ENCODE measurements at places on chromosomes 1 and 21. TPM values are rescaled to one million over a fixed set of nuclear protein-coding genes. Genes with fewer than 3 reads are reported as not detected.

FAM43B gene
- total RNA-seq, result not detected

GRCh38 chr1:204361341-204361771, 1.6 kb upstream of the PLEKHA6 start:
- H3K27me3 ChIP-seq, result peaks cover 10% of the 10 kb centered on the region
- no peaks in the 10 kb centered on the region for H3K36me3 ChIP-seq
- no peak overlapping the region for H3K27ac ChIP-seq

- no peak for DNase-seq
- H3K4me1 ChIP-seq, result no peaks in the 10 kb centered on the region
- no peak overlapping the region for H3K4me3 ChIP-seq
- H3K27ac ChIP-seq, result no peak overlapping the region
These were observed 95.1 kb upstream of the ARHGEF16 start for GRCh38 chr1:3359351-3359750.

GRCh38 chr21:41831453-41831831, 47.7 kb downstream of the PRDM15 start:
- no peak for DNase-seq
- H3K4me3 ChIP-seq, result no peak overlapping the region
- H3K27me3 ChIP-seq, result no peaks in the 10 kb centered on the region
- peaks cover 3% of the 10 kb centered on the region for H3K36me3 ChIP-seq
- no peaks in the 10 kb centered on the region for H3K4me1 ChIP-seq
- no peak overlapping the region for H3K27ac ChIP-seq

- peak overlapping the region; percentile 4 for H3K4me3 ChIP-seq
- H3K27me3 ChIP-seq, result peaks cover 88% of the 10 kb centered on the region
- H3K27ac ChIP-seq, result no peak overlapping the region
- peaks cover 8% of the 10 kb centered on the region for H3K4me1 ChIP-seq
- DNase-seq, result no peak
These were observed 412.3 kb upstream of the ESRRG start for GRCh38 chr1:217135569-217135915.

- H3K27ac ChIP-seq, result no peak overlapping the region
- H3K27me3 ChIP-seq, result no peaks in the 10 kb centered on the region
- H3K36me3 ChIP-seq, result peaks cover 13% of the 10 kb centered on the region
- DNase-seq, result peak; percentile 46
- H3K4me1 ChIP-seq, result peaks cover 14% of the 10 kb centered on the region
- H3K4me3 ChIP-seq, result no peak overlapping the region
These were observed 16.1 kb downstream of the TNFRSF8 start for GRCh38 chr1:12078938-12079861.

- H3K27ac ChIP-seq, result no peak overlapping the region
- no peak for DNase-seq
- peaks cover 2% of the 10 kb centered on the region for H3K36me3 ChIP-seq
- H3K4me1 ChIP-seq, result peaks cover 2% of the 10 kb centered on the region
These were observed 18.2 kb upstream of the PTGFRN start for GRCh38 chr1:116891396-116892079.

GJC2 gene
- 1.2 TPM for total RNA-seq

- no peaks in the 10 kb centered on the region for H3K36me3 ChIP-seq
- H3K27me3 ChIP-seq, result no peaks in the 10 kb centered on the region
- no peak overlapping the region for H3K27ac ChIP-seq
- no peak for DNase-seq
These were observed 16.1 kb downstream of the HSF2BP start for GRCh38 chr21:43643193-43643592.

TINAGL1 gene
- not detected for total RNA-seq

GRCh38 chr1:59375321-59376220, 78.7 kb downstream of the FGGY start:
- peaks cover 28% of the 10 kb centered on the region for H3K36me3 ChIP-seq
- H3K27me3 ChIP-seq, result no peaks in the 10 kb centered on the region
- no peak for DNase-seq
- no peak overlapping the region for H3K27ac ChIP-seq

GRCh38 chr1:30081379-30082102, 641.8 kb downstream of the MATN1 start:
- H3K4me1 ChIP-seq, result no peaks in the 10 kb centered on the region
- H3K27ac ChIP-seq, result no peak overlapping the region
- DNase-seq, result no peak
- no peaks in the 10 kb centered on the region for H3K36me3 ChIP-seq
- H3K4me3 ChIP-seq, result no peak overlapping the region
- peaks cover 37% of the 10 kb centered on the region for H3K27me3 ChIP-seq

OR13G1 gene
- total RNA-seq, result not detected

GRCh38 chr1:75836528-75837100, 39.9 kb downstream of the MSH4 start:
- H3K36me3 ChIP-seq, result no peaks in the 10 kb centered on the region
- H3K27ac ChIP-seq, result no peak overlapping the region
- H3K27me3 ChIP-seq, result no peaks in the 10 kb centered on the region
- no peaks in the 10 kb centered on the region for H3K4me1 ChIP-seq

- no peak overlapping the region for H3K27ac ChIP-seq
- no peaks in the 10 kb centered on the region for H3K4me1 ChIP-seq
- no peak overlapping the region for H3K4me3 ChIP-seq
- DNase-seq, result no peak
These were observed 691.4 kb downstream of the ADGRL2 start for GRCh38 chr1:82492159-82492558.

ANGPTL3 gene
- not detected for total RNA-seq

GRCh38 chr1:15238789-15239188, 8.2 kb upstream of the FHAD1 start:
- H3K4me3 ChIP-seq, result no peak overlapping the region
- H3K4me1 ChIP-seq, result peaks cover under 1% of the 10 kb centered on the region
- H3K27ac ChIP-seq, result no peak overlapping the region
- no peaks in the 10 kb centered on the region for H3K36me3 ChIP-seq

CLCA1 gene
- total RNA-seq, result not detected

LRRC71 gene
- not detected for total RNA-seq

SMYD3 gene
- total RNA-seq, result 16.4 TPM

DNA sequence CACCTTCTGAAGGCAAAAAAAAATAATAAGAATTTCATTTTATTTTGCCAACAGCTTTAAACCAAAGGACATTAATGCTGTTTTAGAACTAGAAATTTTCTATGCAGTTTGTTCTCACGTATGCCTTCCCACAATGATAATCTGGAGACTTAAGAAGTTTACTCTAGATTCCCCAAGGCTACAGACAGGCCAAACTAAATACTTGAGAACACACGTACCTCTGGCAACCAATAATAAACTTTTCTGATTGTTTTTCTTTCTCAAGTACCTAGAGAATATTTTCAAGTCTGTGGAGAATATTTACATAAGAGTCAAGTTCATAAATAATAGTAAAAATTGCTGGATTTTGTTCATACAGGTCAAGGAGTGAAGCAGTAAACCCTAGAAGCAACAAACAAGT, 15.9 kb downstream of the CLDN8 start:
- H3K4me1 ChIP-seq, result no peaks in the 10 kb centered on the region
- H3K36me3 ChIP-seq, result no peaks in the 10 kb centered on the region
- no peak overlapping the region for H3K27ac ChIP-seq

TDRD10 gene
- not detected for total RNA-seq

- H3K27ac ChIP-seq, result no peak overlapping the region
- no peaks in the 10 kb centered on the region for H3K36me3 ChIP-seq
- DNase-seq, result no peak
- H3K4me3 ChIP-seq, result no peak overlapping the region
- H3K27me3 ChIP-seq, result no peaks in the 10 kb centered on the region
These were observed 20.0 kb upstream of the ITLN1 start for GRCh38 chr1:160904783-160905616.

DCDC2B gene
- not detected for total RNA-seq

GRCh38 chr1:6108937-6109614, 63.4 kb downstream of the KCNAB2 start:
- H3K27ac ChIP-seq, result no peak overlapping the region
- H3K4me1 ChIP-seq, result no peaks in the 10 kb centered on the region
- H3K4me3 ChIP-seq, result no peak overlapping the region
- peaks cover 20% of the 10 kb centered on the region for H3K27me3 ChIP-seq

DNA sequence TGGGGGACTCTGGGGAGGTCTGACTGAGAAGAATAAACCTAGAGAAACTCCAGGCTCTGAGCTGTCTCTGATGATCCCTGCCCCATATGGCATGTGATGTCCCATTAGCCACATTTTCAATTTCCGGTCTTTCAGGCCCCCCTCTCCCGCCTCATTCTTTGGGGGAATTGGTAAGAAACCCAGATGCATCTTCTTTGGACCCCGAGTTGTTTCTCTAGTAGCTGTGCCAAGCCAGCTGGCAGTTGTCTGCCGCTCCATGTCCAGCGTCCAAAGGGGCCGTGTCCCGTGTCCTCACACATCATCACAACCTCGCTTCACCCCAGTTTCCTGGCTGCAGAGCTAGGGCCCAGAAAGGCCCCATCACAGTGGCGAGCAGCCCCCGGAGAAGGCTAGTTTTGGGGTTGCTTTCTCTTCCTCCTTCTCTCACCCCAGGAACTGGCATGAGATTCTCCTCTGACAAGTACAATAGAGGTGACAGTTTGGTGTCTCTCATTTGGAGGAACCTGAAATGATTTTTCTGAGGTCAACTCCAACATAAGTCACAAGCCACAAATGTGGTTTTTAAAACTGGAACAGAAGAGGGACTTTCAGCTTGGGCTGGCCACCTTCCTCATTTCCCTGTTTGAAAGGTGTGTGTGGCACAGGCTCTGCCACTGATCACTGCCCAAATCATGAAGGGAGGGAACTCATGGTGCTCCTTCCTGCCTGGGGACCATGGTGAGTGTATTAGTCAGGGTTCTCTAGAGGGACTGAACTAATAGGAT, 6.4 kb upstream of the GPR157 start:
- H3K27ac ChIP-seq, result no peak overlapping the region
- no peak overlapping the region for H3K4me3 ChIP-seq
- H3K27me3 ChIP-seq, result no peaks in the 10 kb centered on the region
- peaks cover 4% of the 10 kb centered on the region for H3K4me1 ChIP-seq
- no peaks in the 10 kb centered on the region for H3K36me3 ChIP-seq

DNA sequence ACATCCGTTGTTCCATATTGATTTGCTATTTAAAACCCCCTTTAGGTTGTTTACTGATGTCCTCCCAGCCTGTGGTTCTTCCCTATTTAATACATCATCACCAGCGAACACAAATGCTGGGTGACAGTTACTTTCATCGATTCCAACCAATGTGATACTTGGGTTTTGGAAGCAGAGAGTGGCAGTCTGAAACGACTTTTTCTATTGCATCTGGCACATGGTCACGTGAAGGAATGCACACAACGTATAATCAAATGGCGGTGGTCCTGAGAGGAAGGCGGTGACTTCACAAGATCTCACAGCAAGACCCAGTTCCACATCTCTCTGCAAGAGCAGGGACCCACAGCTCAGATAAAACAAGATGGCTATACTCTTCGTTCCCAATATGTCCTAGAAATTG, 213.9 kb downstream of the DSCAM start:
- H3K36me3 ChIP-seq, result no peaks in the 10 kb centered on the region
- H3K27me3 ChIP-seq, result no peaks in the 10 kb centered on the region
- H3K4me1 ChIP-seq, result no peaks in the 10 kb centered on the region
- H3K27ac ChIP-seq, result no peak overlapping the region

PERM1 gene
- not detected for total RNA-seq

DNA sequence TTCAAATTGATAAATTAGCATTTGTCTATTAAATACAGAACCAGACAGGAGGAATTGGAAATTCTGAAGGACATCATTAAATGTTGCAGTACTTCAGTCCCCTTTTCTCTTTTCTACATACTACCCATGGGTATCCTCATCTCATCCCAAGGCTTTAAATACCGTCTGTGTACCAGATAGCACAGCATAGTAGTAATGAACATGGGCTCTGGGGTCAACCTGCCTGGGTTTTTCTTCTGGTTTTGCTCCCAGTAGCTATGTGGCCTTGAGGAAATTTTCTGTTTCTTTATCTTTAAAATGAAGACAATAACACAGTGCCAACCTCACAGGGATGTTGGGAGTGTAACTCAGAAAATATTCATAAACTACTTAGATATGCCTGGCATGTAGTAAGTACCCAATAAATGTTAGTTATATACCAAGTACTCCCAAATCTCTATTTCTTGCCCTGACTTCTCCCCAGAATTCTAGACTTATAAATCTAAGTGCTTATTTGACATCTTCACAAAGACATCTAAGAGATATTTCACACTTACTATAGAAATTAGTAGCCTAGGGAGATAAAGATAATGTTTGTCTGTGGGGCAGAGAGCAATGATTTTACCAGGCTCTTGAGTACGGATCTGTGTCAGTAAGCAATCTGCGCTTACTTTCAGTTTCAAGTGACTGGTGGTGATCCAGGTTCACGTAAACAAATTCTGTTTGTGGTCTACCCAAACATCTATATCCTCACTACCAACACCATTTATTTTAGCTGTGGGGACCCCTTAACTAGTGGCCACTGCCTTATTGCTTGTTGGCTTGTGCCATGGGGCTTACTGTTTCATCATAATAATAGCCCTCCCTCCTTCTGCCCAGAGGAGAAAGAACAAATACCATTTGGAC, 37.3 kb downstream of the VANGL2 start:
- H3K4me1 ChIP-seq, result peaks cover 33% of the 10 kb centered on the region
- no peaks in the 10 kb centered on the region for H3K27me3 ChIP-seq
- DNase-seq, result no peak
- peaks cover 34% of the 10 kb centered on the region for H3K36me3 ChIP-seq
- H3K27ac ChIP-seq, result peak overlapping the region; percentile 94

GRCh38 chr1:112507336-112507735, 1.4 kb upstream of the WNT2B start:
- H3K4me3 ChIP-seq, result peak overlapping the region; percentile 66
- DNase-seq, result no peak
- no peaks in the 10 kb centered on the region for H3K36me3 ChIP-seq
- H3K4me1 ChIP-seq, result peaks cover 7% of the 10 kb centered on the region
- H3K27me3 ChIP-seq, result peaks cover 56% of the 10 kb centered on the region

DNA sequence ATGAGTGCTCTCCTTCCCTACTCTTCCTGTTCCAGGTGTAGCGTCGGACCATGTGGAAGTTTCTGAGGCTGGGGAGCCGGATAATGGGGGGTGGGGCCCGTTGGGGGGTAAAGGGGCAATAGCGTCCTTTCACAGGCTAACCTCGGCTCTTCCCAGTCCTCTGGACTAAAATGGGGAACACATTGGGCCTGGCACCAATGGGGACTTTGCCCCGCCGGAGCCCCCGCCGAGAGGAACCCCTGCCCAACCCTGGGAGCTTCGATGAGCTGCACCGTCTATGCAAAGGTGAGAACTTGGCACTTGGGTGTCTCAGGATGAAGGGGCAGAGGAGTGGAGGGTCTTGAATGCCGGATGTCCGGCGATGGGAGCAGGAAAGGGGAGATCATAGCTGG, 456 bp downstream of the TOMM40L start:
- DNase-seq, result no peak
- peak overlapping the region; percentile 95 for H3K4me3 ChIP-seq
- no peaks in the 10 kb centered on the region for H3K27me3 ChIP-seq
- peak overlapping the region; percentile 96 for H3K27ac ChIP-seq
- H3K4me1 ChIP-seq, result peaks cover 32% of the 10 kb centered on the region

- DNase-seq, result no peak
- no peaks in the 10 kb centered on the region for H3K27me3 ChIP-seq
- H3K36me3 ChIP-seq, result no peaks in the 10 kb centered on the region
- H3K4me1 ChIP-seq, result no peaks in the 10 kb centered on the region
- H3K4me3 ChIP-seq, result no peak overlapping the region
These were observed 146.7 kb upstream of the HMGB4 start for GRCh38 chr1:33716976-33717688.

All from activated naive CD8-positive, alpha-beta T cell treated with anti-CD3 and anti-CD28 coated beads for 36 hours (primary cell).